A549 treated with Mapracorat at 1 μM for 4 hours (cell line): ENCODE measurements at places on chromosomes 11 and 22. TPM values are rescaled to one million over a fixed set of nuclear protein-coding genes. Genes with fewer than 3 reads are reported as not detected.

NPTXR gene
- 8.6 to 10.9 TPM (median 9.9 TPM) in 5 replicates for total RNA-seq

DDB1 gene
- total RNA-seq, result 159 to 173 TPM (median 164 TPM) in 5 replicates

APOL2 gene
- 50.2 to 64.4 TPM (median 57.0 TPM) in 5 replicates for total RNA-seq

SCGB1A1 gene
- not detected in 5 replicates for total RNA-seq

LMO1 gene
- total RNA-seq, result 2.6 to 3.3 TPM (median 2.8 TPM) in 5 replicates

DENND6B gene
- total RNA-seq, result 2.4 to 5.1 TPM (median 2.7 TPM) in 5 replicates

CASP5 gene
- total RNA-seq, result not detected in 5 replicates

OR6T1 gene
- total RNA-seq, result not detected in 5 replicates

HOATZ gene
- not detected in 5 replicates for total RNA-seq

TESMIN gene
- 3.3 to 7.6 TPM (median 6.7 TPM) in 5 replicates for total RNA-seq

ISX gene
- not detected in 5 replicates for total RNA-seq

CYTH4 gene
- total RNA-seq, result 0.38 to 0.73 TPM (median 0.56 TPM) in 5 replicates

TPBGL gene
- 0.08 to 0.27 TPM (median 0.17 TPM) in 5 replicates for total RNA-seq

FADS2 gene
- 327 to 428 TPM (median 371 TPM) in 5 replicates for total RNA-seq

APOL5 gene
- total RNA-seq, result not detected in 5 replicates

SYCE3 gene
- 0.45 TPM in 1 of 5 replicates, not detected in the others for total RNA-seq

TRIM29 gene
- total RNA-seq, result 19.3 to 24.1 TPM (median 22.6 TPM) in 5 replicates

OR51E2 gene
- not detected in 5 replicates for total RNA-seq

YPEL1 gene
- 0.06 to 0.39 TPM (median 0.24 TPM) in 5 replicates for total RNA-seq

GGT5 gene
- 3.3 to 4.6 TPM (median 4.2 TPM) in 5 replicates for total RNA-seq

NAT10 gene
- total RNA-seq, result 45.3 to 51.9 TPM (median 49.3 TPM) in 5 replicates

ELFN2 gene
- 3.9 to 7.0 TPM (median 6.4 TPM) in 5 replicates for total RNA-seq

APOA1 gene
- total RNA-seq, result 0.23 to 0.40 TPM in 2 of 5 replicates, not detected in the others

MMP8 gene
- not detected in 5 replicates for total RNA-seq

TSPAN32 gene
- total RNA-seq, result not detected in 5 replicates

OR51B5 gene
- total RNA-seq, result 0.13 TPM in 2 of 5 replicates, not detected in the others
